Stimulated activated CD4-positive, alpha-beta T cell treated with anti-CD3 and anti-CD28 coated beads, Interleukin-12 subunit alpha, Interleukin-12 subunit beta, amount 100 ng/mL, for 4 hours (primary cell): ENCODE measurements at places on chromosomes 7 and 10.
A peak's percentile ranks its signal among the peaks of the same experiment; 100 is the strongest.

GRCh38 chr10:132897516-132898381 lies 44.6 kb downstream of the CFAP46 start:
- no peak for DNase-seq

DNA sequence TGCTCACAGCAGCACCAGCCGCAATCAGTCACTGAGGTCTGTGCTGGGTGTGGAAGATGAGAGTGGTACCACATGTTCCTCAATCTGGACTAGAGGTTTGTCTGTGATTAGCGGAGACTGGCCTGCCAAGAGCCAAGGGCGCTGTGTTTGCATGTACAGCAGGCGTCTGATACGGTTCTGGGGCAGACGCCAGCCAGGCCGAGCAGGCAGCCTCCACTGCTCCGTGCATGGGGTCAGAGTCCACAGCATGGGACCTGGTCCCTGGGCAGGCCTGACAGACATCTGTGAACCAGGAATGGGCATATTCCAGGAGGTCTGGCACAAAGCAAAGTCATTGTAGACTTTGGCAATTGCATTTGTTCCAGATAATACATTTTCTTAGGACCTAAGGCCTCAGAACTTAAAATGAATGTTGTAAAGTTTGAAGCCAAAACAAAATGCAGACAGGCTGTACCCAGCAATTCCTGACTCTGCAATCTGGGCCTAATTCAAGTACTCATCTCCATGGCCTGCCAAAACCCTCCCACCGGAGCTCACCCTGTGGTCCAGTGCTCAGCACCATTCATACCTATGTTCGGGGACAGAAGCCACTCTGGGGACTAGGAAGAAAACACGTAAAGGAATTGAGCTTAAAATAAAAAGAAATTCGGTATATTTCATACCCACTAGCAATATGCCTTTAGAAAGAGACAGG lies 50.0 kb upstream of the FAM20C start:
- no peak for DNase-seq

DNA sequence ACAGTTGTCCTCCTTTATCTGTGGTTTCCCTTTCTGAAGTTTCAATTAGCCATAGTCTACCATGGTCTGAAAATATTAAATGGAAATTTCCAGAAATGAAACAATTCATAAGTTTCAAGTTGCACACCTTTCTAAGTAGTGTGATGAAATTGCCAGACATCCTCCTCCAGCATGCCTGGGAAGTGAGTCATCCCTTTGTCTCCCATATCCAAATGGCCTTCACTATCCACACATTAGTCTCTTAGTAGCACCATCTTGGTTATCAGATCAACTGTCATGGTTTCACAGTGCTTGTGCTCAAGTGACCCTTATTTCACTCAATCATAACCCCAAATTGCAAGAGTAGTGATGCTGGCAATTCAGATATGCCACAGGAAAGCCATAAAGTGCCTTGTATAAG lies 83.4 kb upstream of the PPP1R9A start:
- no peak for DNase-seq

- DNase-seq, result no peak
These were observed 91.5 kb downstream of the SEMA3D start for GRCh38 chr7:85095366-85095765.

- no peak for DNase-seq
These were observed 270.6 kb downstream of the TWIST1 start for GRCh38 chr7:18846765-18847215.

- DNase-seq, result no peak
These were observed 18.3 kb upstream of the ZNF12 start for GRCh38 chr7:6725003-6725402.

DNA sequence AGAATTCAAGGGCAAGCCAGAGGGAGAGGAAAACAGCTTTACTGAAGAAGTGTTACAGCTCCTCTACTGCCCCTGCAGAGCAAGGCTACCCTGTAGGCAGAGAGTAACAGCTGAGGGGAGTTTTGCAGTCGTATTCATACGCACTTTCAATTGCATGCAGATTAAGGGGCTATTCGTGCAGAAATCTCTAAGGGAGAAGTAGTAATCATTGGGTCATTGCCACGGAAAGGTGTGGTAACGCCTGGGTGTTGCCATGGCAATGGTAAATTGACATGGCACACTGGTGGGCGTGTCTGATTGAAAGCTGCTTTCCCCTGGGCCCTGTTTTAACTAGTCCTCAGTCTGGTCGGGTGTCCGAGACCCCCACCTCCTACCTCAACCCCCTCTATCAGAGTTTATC lies 227.2 kb downstream of the NSUN6 start:
- no peak for DNase-seq

- DNase-seq, result no peak
These were observed 91.6 kb downstream of the C10orf105 start for GRCh38 chr10:71627956-71628355.

GRCh38 chr7:111892588-111892987 lies 313.6 kb downstream of the DOCK4 start:
- no peak for DNase-seq

DNA sequence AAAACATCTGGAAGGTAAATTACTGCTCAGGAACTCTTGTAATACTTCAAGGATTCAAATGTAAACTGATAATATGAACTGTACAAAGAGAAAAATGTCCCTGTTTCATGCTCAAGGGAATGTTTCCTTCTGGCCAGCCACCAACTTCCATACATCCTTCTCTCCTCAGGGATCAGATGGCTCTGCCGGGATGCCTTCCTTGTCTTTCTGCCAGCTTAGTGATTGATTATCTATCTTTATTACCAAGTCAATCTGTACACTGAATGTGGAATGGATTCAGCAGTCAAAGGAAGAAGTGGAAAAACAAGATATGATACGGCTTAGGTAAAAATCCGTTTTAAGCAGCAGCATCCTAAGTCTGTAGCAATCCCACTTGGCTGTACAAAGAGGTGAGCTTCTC lies 178.3 kb downstream of the PTN start:
- no peak for DNase-seq

GRCh38 chr10:83680470-83680891 lies 458.8 kb upstream of the GHITM start:
- DNase-seq, result no peak

GRCh38 chr7:111560773-111561653 lies 1.3 kb downstream of the IMMP2L start:
- no peak for DNase-seq

GRCh38 chr7:157412021-157412443 lies 75.2 kb downstream of the DNAJB6 start:
- DNase-seq, result peak; percentile 22

GRCh38 chr7:39406467-39406866 lies 159.7 kb upstream of the YAE1 start:
- DNase-seq, result no peak

DNA sequence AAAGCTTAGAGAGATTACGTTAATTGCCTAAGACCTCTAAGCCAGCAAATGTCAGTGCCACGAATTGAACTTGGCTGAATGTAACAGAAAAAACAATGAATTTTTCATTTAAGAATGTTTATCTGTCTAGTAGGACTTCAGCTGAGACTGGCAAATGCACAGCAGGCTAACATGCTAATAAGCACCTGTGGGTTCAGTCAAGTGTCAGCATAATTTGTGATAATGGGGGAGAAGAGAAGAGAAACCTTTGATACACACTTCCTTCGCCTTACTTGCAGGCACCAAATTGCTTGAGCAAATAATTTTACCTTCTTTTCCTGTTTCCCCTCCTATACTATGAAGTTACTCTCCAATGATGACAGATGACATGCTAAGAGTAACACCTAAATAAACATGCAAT lies 1136.5 kb upstream of the SORCS1 start:
- no peak for DNase-seq
